Activated T-helper 1 cell treated with anti-CD3 and anti-CD28 coated beads, Interleukin-2, amount 50 U/mL, for 16 hours (primary cell): ENCODE measurements at places on chromosomes 12 and 14.

GRCh38 chr14:59275668-59276067, 87.2 kb downstream of the DAAM1 start:
- DNase-seq, result no peak

- no peak for DNase-seq
These were observed 87.6 kb upstream of the PRB2 start for GRCh38 chr12:11482955-11483354.

GRCh38 chr14:22106700-22107697, 433.4 kb upstream of the OR4E1 start:
- DNase-seq, result no peak

GRCh38 chr12:120620624-120621023, 19.8 kb upstream of the CABP1 start:
- no peak for DNase-seq

- no peak for DNase-seq
These were observed 16.9 kb downstream of the BCL2L14 start for GRCh38 chr12:12087693-12088034.

GRCh38 chr14:84882830-84883229, 647.1 kb upstream of the FLRT2 start:
- no peak for DNase-seq

- DNase-seq, result no peak
These were observed 3.0 kb downstream of the WNT1 start for GRCh38 chr12:48980953-48981756.
